Activated T-helper 1 cell treated with Interleukin-2 at 50 U/mL for 16 hours (primary cell): ENCODE measurements at places on chromosomes 3 and 15.
A peak's percentile ranks its signal among the peaks of the same experiment; 100 is the strongest.

GRCh38 chr3:175224051-175224450, 364.9 kb downstream of the NAALADL2 start:
- DNase-seq = no peak

DNA sequence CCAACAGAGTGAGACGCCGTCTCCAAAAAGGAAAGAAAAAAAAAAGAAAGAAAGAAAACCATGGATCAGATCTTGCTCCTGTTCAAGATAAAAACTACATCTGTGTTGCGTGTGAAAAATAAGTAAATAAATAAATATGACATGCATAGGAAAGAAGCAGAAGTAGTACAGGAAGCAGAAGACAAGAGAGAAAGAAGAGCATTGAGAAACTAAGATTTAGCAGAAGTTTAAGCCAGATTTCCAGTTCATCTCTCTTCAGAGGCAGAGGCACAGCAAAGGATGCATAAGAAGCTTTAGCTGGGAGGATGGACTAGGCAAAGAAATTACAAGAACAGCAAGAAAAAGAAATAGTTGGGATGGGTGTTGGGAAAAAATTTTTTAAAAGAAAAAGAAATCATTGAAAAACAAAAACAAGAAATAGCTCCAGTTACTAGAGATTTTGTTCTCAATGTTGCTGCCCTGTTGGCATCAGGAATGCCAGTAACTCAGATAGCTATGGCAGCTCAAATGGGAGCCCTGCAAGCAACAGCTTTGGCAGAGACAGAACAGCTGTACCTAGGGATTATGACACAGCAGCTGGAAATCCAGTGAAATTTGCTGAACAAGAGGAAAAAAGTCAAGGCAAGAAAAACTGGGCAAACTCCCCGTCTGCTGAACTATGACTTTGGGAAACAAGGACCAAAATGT, 17.3 kb downstream of the AP3S2 start:
- no peak for DNase-seq

GRCh38 chr15:57298843-57299550, 77.3 kb upstream of the CGNL1 start:
- DNase-seq = no peak

DNA sequence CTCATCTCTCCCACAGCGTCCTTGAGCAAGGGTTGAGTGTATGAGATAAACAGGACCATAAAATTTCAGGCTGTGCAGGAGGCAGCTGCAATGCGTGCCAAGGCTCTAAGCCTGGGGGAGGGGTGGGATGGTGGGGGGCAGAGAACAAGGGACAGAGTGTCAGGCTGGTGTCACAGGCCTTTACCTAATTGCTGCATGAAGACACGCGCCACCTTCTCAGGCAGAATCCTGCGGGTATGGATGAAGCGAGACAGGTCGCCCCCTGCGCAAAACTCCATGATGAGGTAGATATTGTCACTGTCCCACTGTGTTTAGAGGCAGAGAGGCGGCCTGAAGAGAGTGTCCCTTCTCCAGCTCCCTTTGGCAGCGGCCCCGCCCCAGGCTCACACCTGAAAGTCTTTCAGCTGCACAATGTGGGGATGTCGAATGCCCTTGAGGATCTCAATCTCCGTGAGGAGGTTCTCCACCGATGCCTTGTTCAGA, 1.0 kb downstream of the ULK3 start:
- DNase-seq = no peak

DNA sequence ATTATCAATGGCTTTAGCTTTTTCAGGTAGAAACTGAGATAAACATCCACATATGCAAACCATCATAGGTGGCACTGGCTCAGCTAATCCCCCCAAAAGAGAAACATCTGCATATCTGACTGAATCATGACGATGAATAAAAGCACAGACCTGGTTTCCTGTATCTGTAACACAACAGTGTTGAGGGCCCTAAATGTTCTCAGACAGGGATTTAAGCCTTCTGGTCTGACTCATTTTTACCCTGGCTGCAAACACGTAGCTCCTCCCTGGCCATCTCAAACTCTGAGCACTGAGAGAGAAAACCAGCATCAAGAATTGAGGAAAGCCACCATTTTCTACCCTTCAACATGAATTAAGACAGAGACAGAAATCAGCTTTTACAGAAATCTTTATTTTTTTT, 35.2 kb downstream of the GLB1 start:
- peak; percentile 10 for DNase-seq

DNA sequence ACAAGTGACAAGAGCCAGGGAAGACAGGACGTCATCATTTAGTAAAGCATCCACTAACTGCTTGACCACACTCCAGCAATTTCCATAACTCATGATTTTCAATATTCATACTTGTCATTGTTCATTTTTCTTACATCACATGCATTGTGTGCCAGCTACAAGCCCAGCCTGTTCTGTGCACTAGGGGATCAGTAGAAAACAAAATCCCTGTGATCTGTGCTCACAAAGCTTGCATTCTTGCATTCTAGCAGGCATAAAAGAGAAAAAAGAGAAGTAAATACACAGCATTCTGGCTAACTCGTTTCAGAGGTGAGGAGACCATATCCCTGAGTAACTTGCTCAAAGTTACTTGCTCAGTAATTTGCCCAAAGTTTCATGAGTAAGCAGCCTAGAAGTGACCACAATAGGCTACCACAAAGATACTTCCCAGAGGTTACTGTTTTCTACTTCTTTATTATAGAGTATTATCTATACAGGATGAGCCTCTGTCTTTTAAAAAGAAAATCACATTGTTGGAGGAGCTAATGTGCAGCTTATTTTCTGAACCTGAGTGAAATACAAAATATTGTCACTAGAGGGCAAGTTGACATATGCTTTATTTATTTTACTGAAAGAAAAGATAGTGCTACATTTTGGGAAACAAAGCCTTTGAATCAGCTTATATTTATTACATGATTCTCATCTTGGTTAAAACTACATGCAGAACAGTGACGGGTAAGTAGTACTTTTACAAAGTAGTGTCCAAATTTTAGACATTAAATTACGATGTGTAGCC, 701.4 kb upstream of the LMCD1 start:
- DNase-seq = no peak

DNA sequence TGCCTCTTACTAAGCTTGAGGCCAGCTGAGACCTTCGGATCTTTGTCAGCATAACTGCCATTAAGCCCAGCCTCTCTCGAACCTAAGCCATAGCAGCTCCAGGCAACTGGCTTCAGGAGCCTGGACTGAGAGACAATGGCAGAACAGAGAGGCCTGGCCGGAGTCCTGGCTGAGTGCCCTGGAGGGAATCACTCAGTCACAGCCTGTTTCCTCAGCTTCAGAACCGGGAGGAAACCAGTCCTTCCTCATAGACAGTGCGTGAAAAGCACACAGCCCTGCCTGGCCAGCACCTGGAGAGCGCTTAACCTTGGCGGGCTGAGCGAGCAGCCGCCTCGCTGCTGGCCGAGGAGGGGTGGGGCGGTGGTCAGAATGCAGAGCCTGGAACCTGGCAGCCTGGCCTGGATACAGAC, 21.6 kb downstream of the RNU5B-1 start:
- DNase-seq = no peak

DNA sequence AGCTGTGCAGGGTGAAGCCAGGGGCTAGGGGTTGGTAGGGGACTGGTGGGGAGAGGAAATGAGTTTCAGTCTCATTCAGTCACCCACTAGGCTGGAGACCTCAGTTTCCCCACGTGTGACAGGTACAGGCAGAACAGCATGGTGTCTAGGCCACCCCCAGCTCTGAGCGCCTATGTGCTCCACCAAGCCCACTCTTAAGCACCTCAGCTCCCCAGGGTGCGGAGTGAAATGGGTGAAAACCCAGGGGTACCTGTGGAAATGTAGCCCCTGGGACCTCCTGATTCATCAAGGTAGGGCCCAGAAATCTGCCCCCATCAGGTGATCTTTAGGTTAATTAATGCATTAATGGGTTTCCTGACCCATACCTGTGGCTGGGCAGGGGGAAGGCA, 3.7 kb downstream of the ATP2B2 start:
- DNase-seq = no peak

- no peak for DNase-seq
These were observed 19.7 kb upstream of the TCAIM start for GRCh38 chr3:44318891-44319311.

- no peak for DNase-seq
These were observed 24.4 kb downstream of the LARS2 start for GRCh38 chr3:45412763-45413162.

DNA sequence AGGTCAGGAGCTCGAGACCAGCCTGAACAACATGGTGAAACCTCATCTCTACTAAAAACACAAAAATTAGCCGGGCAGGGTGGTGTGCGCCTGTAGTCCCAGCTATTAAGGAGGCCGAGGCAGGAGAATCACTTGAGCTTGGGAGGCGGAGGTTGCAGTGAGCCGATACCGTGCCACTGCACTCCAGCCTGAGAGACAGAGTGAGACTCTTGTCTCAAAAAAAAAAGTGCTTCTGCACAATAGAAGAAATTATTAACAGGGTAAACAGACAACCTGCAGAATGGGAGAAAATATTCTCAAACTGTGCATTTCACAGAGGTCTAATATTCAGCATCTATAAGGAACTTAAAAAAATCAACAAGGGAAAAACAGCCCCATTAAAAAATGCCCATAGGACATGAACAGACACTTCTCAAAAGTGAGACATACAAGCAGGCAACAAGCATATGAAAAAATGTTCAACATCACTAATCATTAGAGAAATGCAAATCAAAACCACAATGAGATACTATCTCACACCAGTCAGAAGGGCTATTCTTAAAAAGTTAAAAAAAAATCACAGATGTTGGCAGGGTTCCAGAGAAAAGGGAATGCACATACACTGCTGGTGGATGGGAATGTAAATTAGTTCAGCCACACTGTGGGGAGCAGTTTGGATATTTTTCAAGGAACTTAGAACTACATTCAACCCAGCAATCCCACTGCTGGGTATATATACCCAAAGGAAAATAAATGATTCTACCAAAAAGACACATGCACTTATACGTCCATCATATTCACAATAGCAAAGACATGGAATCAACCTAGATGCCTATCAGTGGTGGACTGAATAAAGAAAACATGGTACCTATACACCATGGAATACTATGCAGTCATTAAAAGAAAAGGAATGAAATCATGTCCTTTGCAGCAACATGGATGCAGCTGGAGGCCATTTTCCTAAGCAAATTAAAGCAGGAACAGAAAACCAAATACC, 75.5 kb downstream of the MSL2 start:
- no peak for DNase-seq
